Stimulated activated CD8-positive, alpha-beta memory T cell treated with anti-CD3 and anti-CD28 coated beads, Interleukin-15, amount 100 ng/mL, for 1 hour (primary cell): ENCODE measurements at places on chromosomes 3 and 15.
A peak's percentile ranks its signal among the peaks of the same experiment; 100 is the strongest.

DNA sequence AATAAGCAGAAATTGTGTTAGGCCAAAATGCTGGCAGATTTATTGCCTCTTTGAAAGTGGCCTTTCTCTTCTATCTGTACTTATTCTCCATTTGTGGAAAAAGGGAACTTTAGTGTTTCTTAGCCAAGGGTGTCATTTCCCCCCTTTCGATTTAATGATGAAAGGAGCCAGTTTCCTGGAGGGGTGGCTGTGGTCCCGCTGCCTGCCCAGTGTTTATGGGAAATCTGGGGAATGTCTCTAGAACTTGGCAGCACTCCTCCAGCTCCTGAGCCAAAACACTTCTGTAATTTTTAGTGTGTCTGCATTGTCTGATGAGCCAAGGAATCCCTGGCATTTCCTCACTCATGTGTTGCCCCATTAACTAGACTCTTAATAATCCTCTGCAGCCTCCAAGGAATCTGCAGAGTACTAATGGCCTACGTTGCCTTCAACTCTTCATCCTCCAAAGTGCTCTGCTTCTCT, 448.8 kb downstream of the GRM7 start:
- DNase-seq: no peak

DNA sequence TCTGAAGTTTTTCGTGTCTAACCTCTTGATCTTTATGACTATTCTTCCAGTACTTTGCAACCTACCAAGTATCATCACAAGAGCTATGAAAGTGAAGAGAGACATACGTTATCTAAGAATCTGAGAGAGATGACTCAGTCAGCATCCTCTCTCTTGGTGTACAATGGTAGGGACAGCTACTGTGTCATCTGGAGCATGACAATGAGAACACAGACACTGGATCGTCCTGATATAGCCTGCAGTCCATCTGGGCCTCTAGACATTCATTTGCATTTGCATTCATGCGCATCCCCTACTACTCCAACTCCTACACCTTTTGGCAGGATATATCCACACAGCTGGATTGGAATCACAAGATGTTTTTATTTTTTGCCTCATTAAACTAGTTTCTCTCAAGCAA, 115.2 kb downstream of the PEX5L start:
- no peak for DNase-seq

GRCh38 chr3:186592682-186593081, 20.2 kb upstream of the AHSG start:
- no peak for DNase-seq

DNA sequence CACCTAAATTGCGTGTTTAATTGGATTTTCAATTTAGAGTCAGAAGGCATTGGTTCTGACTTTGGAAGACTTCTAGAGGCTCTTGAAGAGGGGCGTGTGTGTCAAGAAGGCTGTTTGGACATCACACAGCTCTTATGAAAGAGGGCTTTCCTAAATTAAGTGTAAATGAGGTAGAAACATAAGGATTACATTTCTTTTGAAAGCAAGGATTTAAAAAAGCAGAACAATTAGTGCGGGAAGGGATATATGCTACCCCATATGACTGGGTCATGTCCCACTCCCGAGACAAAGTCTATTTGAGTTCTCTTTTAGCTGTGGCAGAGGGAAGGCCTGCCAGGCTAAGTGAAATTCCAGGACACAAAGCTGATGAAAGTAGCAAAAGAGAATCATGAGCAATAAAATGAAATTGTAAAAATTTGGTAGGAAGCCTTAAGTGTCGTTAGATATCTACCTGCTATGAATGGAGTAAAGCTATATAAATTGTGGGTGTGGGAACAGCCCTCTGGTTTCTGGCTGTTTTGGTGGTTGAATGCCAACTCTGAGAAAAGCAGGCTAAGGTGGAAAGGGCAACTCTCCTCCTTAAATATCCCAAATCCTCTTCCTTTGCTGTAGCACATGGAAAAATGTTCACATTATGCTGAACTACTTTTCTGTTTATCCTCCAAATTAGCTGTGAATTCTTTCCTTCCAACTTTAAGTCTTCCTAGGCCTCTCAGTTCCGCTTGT, 100.6 kb upstream of the TSC22D2 start:
- no peak for DNase-seq

DNA sequence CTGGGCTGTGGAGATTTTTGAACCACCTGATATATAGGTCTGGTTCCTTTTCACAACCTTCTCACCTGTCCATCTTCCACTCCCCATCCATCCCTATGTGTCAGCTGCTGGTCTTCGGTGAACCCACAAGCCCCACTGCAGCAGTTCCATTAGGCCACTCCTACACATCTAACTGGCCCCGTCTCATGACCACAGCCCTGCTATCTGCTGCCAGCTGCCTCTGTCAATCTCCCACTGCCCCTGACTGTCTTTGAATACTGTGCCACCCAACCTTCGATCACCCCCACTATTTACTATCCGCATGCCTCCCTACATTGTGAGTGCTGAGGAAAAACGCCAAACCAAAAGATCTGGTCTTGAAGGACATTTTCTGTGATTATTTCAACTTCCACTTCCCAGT, 795.4 kb downstream of the IGSF11 start:
- no peak for DNase-seq

DNA sequence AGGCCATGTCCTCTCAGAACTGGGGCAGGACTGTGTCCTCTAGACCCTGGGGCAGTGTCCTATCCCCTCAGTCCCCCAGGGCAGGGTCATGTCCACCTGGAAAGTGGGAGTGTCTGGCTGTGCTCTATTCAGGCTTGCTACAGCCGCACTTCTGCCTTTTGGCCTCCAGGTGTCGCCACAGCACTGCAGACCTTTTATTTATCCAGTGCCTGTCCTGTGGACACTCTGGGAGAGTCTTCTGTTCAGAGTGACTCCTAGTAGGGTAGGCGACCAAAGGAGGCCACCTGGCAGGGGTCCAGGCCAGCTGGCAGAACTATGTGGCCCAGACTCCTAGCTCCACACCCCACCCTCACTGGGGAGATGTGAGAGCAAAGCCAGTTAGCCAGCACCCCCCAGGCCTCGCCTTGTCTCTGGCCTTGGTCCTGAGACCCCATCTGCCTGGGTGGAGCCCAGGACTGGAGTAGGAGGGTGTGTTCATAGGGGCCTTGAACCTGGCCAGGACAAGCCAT, 3.9 kb downstream of the TMIE start:
- peak; percentile 26 for DNase-seq

- DNase-seq: no peak
Measured at GRCh38 chr3:103991461-103992115, 1375.1 kb upstream of the ALCAM start.

GRCh38 chr3:52028572-52028971, 27.8 kb downstream of the DUSP7 start:
- DNase-seq: no peak

DNA sequence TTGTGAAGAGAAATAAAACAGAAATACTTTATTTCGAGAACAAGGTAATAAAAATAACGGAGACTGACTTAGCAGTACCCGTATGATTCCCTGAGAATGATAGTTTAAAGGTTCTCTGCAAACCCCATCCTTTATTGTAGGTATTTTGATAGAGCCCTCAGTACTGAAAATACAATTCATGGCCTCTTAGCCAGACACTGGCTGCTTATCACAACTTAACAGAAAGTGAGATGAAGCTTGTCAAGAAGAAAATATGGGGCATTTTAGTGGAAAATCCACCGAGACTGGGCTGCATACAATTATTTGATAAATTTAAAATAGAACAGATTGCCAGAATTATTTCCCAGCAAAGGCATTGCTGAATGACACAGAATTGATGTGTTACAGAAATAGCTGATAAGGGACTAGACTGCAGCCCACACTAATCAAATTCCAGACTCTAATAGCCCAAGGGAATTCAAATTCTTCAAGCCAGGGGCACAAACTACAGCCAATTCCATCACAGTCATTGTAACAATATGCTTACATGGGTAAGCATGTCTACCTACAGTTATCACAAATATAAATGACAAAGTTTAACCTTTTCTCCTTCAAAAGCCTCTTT, 521.9 kb downstream of the PLOD2 start:
- no peak for DNase-seq

- DNase-seq: no peak
Measured at GRCh38 chr3:56867671-56868070, 65.9 kb upstream of the ARHGEF3 start.

GRCh38 chr3:147412261-147412916, 3.2 kb downstream of the ZIC1 start:
- no peak for DNase-seq

DNA sequence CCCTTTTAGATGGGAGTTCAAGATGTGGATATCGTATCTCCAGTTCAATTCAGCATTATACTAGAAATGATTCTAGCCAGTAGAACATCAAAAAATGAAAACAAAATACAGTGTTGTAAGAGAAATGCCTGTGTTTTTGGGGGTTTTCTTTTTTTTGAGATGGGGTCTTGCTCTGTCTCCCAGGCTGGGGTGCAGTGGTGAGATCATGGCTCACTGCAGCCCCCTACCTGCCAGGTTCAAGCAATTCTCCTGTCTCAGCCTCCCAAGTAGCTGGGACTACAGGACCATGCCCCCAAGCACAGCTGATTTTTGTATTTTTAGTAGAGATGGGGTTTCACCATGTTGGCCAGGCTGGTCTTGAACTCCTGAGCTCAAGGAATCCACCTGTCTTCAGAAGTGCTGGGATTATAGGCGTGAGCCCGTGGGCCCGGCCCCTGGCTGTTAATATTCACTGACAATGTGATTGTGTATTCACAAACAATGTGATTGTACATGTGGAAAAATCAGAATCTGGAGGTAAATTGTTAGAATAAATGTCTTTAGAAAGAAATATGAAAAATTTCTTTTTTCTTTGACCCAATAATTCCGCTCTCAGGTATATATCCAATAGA, 59.0 kb downstream of the ARIH1 start:
- DNase-seq: no peak
